ENCODE measurements at places on chromosomes 5 and 9.

DNA sequence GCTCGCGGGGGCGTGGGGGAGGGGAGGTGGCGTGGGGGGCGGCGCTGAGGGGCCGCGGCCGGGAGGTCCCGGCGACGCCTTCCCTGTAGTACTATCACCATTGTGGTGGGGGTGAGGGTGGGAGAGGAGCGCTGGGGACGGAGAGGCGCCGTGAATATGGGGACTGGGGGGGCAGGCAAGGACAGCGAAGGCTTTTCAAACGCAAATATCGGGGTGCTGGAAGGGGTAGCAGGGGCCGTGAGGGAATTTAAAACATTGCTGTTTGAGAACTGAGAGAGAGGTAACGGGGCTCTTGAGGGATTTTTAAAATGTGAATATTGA lies 427 bp downstream of the RBM27 start:
- DNase-seq: no peak

GRCh38 chr9:124558777-124559470 lies 51.7 kb upstream of the NR5A1 start:
- DNase-seq: no peak

GRCh38 chr9:89411759-89412158 lies 86.2 kb downstream of the SEMA4D start:
- no peak for DNase-seq

- DNase-seq: no peak
Observed at GRCh38 chr5:160317434-160317833, 5.1 kb upstream of the CCNJL start.

DNA sequence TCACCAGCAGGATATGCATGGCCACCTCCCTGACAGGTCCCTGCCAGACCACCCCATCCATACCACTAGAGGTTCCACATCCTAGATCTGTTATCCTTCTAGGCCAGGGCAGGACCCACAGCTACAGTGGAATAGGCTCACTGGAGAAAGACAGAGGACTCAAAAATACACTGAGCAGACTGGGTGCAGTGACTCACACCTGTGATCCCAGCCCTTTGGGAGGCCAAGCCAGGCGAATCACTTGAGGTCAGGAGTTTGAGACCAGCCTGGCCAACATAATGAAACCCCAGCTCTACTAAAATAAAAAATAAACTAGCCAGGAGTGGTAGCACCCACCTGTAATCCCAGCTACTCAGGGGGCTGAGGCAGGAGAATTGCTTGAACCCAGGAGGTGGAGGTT lies 56.5 kb upstream of the TESK1 start:
- DNase-seq: no peak

GRCh38 chr5:3337812-3338541 lies 257.7 kb upstream of the IRX1 start:
- DNase-seq: no peak
